ENCODE measurements at places on chromosomes 1 and 21.

GRCh38 chr1:206108635-206109034 lies 8.6 kb downstream of the AVPR1B start:
- DNase-seq, result no peak

GRCh38 chr1:6471086-6471969 lies 5.4 kb upstream of the TNFRSF25 start:
- no peak for DNase-seq

- DNase-seq, result no peak
Measured at GRCh38 chr1:192161976-192162375, 3.7 kb downstream of the RGS18 start.

DNA sequence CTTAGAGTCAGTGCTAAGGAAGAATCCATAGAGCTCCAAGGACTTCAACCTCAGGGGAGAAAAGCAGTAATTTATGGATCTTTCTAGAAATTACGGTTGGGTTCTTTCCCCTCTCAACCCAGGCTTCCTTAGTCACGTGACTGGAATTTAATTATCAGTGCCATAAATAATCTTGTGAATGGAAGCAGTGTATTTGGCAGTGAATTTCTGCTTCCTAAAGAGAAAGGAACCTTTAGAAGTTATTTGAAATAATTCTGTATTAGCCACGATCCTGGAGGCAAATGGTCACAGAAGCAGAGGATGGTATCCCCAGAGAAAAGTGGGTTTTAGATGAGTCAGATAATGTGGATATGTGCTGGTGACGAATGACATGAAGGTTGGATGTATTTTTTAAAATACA lies 89.6 kb downstream of the NFIA start:
- no peak for DNase-seq

GRCh38 chr1:95094923-95095322 lies 22.2 kb upstream of the ALG14 start:
- no peak for DNase-seq

- no peak for DNase-seq
Measured at GRCh38 chr1:183483224-183483623, 10.9 kb downstream of the SMG7 start.

DNA sequence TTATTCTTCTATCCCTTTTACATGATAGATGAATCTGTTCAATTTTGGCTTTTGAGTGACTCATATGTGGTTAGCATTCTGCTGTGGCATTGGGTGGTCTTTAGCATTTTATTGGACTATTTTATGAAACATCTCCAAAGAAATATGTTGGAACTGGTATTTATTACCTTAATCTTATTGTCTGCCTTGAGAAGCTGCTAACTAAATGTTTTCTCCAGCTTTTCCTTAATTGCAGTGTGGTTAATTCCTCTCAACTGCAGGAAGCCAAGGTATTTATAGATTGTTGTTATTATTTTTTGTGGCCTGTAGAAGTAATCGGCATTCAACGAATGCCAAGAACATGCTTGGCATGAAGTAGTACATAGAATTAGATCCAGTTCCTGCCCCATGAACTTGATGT lies 64.1 kb downstream of the NOS1AP start:
- DNase-seq, result no peak

DNA sequence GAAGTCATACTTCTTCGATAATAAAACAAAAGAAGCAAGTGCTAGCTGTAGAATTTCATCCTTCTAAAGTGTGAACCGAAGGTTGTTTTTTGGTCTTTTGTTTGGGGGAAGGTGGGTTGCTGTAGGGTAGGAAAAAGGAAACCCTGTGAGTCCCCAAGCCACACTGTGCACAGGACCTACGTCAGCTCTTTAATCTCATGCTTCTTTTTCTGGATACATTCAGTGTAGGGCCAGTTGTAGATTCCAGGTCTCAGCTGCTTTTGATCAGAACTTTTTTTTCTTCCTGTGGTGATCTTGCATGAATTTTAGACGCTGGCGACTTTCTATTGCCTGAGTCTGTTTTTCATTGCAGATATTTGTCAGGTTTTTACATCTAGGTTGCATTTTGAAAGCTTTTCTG lies 40.2 kb downstream of the BCL9 start:
- DNase-seq, result no peak

DNA sequence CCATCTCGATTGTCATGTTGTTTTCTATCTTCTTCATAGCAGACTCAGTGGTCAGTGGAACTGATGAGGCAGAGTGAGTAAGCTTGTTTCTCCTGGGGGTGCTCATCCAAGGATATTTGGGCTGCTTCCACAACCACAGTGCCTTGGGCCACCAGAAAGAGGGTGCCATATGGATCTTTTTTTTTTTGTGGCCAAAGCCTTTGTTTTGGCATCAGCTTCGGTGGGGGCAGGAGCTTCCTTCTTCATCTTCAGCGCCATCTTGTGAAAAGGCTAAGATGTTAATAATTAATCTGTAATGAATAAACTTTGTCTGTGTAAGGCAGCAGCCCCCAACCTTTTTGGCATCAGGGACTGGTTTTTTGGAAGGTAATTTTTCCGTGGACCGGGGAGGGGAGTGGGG lies 6.6 kb upstream of the PLPP3 start:
- no peak for DNase-seq

DNA sequence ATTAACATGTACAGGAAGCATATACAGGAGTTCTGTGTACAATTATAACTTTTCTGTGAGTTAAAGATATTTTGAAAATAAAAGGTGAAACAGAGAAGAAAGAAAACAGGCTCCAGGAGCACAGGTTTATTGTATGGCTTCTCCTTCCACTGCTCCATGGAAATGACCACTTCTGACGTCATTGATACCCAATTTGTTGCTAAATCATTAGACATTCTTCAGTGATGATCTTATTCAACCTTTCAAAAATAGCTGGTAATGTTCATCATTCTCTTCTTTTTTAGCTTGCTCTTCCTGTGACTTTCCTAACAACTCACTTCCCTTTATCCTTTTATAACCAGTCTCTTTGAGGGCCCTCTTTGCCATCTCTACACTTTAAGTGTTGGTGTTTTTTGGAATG lies 77.8 kb downstream of the KCNK2 start:
- no peak for DNase-seq

- DNase-seq, result no peak
Measured at GRCh38 chr1:211699059-211699458, 23.6 kb upstream of the NEK2 start.

DNA sequence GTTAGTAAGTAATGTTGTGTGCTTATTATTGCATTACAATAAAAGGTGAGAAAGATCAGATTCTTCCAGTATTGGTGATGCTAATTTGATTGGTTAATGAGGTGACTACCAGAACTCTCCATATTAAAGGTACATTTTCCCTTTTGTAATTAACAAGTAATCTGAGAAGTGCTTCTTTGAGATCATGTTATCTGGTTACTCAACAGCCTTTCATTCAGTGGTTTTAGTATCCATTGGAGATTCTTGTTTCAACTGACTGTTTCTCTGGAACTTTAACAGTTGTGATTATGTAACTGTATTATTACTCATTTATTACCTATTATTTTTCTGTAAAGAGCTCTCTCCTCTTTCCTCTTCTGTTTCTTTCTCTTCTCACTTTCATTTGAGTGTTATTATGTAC lies 86.7 kb downstream of the PEX14 start:
- DNase-seq, result no peak

- DNase-seq, result no peak
Measured at GRCh38 chr1:212792396-212792908, 758 bp downstream of the TATDN3 start.

DNA sequence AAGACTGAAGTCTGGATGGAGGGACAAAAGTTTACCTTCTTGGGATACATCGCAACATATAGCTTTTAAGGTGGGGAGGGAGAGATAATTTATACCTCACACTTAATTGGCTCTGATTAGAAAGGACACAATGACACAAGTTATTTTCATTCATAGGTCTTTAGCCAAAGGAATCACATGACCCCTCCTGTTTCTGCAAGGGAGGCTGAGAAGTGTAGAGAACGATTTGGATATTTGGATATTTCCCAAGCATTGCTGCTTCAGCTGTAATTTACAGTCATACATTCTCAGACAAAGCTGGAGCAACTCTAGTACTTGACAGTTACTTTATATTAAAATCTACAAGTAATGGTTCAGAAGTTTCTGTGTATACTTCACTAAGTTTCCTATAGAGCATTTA lies 24.2 kb downstream of the DAP3 start:
- no peak for DNase-seq

- DNase-seq, result no peak
Measured at GRCh38 chr1:88118176-88118845, 565.8 kb upstream of the PKN2 start.
